Activated CD8-positive, alpha-beta T cell treated with anti-CD3 and anti-CD28 coated beads for 36 hours (primary cell): ENCODE measurements at places on chromosomes 7 and 10. TPM values are rescaled to one million over a fixed set of nuclear protein-coding genes. Genes with fewer than 3 reads are reported as not detected.
A peak's percentile ranks its signal among the peaks of the same experiment; 100 is the strongest.

DNA sequence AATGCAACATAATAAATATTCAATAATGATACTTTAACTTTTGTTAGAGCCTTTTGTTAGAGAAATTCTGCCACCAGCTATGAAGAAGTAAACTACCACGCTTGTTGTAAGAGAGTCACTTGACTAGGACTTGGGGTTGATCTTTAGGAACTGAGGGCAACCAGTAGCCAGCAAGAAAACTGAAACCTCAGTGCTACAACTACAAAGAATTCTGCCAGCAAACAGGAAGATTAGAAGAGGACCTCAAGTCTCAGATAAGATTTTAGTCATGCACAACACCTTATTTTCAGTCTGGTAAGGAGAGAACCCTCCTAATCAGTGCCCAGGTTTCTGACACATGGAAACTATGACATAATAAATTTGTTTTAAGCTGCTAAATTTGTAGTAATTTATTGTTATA is 498.3 kb upstream of the STEAP1 start:
- H3K27ac ChIP-seq, result no peak overlapping the region
- no peak overlapping the region for H3K4me3 ChIP-seq
- H3K27me3 ChIP-seq, result peaks cover 4% of the 10 kb centered on the region
- no peak for DNase-seq
- H3K4me1 ChIP-seq, result peaks cover 1% of the 10 kb centered on the region

GRCh38 chr7:74579800-74580685 is 77.5 kb upstream of the GTF2I start:
- H3K4me3 ChIP-seq, result no peak overlapping the region
- no peak for DNase-seq
- no peaks in the 10 kb centered on the region for H3K27me3 ChIP-seq
- no peak overlapping the region for H3K27ac ChIP-seq
- H3K4me1 ChIP-seq, result no peaks in the 10 kb centered on the region

DNA sequence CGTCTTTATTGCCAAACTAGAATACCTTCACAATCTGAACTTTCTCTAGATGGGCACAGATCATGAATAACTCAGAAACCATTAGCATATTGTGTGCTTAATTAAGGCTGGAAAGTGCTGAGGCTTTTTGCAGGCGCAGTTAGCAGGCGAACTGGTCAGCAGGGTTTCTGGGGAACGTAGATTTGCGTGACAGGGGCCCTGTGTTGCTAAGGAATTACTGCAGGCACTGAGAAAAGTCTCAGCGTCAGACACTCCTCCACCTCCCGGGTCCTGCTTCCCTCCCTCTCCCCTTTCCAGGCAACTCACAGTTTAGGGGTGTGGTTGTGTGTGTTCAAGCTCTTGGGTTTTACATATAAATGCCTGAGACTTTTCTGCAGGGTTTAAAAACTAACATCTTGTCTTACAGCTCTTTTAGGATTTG is 2.2 kb downstream of the MAP3K8 start:
- H3K4me3 ChIP-seq, result peak overlapping the region; percentile 78
- H3K36me3 ChIP-seq, result peaks cover 37% of the 10 kb centered on the region
- DNase-seq, result no peak
- peak overlapping the region; percentile 70 for H3K27ac ChIP-seq

DNA sequence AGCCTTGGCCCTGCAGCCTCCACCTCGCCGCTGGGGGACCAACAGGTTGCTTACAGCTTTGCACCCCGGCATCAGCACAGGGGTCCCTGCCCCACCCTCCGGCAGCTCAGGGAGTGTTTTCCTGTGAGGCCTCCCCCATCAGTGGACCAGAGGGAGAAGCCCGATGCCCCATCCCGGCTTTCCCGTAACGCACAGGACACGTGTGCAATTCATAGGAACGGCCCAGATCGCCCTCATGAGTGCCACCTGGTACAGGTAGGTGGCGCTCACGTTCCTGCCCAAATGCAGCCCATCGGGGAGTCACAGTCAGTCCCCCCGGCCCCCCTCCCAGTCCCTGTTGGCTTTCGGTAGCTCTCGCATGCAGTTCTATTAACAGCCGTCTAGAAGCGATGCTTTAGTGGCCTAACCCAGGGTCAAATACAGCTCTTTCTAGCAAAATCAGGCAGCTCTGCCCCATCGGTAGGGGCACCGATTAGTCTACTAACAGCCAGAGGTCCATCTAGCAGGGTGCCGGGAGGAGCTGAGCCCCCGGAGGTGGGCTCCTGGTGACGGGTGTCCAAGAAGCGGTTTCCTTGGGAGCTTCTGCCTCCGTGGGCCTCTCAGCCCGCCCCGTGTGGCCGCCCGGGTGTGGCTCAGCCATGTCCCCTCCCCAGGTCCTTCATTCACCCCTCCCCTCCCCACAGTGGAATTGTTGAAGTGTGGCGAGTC is 48.4 kb upstream of the GTF2IRD1 start:
- no peak overlapping the region for H3K4me3 ChIP-seq
- no peaks in the 10 kb centered on the region for H3K36me3 ChIP-seq
- H3K27me3 ChIP-seq, result peaks cover 1% of the 10 kb centered on the region
- peak; percentile 29 for DNase-seq
- H3K27ac ChIP-seq, result no peak overlapping the region
- H3K4me1 ChIP-seq, result no peaks in the 10 kb centered on the region

- no peaks in the 10 kb centered on the region for H3K36me3 ChIP-seq
- no peaks in the 10 kb centered on the region for H3K27me3 ChIP-seq
- no peak overlapping the region for H3K4me3 ChIP-seq
- no peak for DNase-seq
Measured at GRCh38 chr10:124168991-124169802, 75.8 kb upstream of the CHST15 start.

DNA sequence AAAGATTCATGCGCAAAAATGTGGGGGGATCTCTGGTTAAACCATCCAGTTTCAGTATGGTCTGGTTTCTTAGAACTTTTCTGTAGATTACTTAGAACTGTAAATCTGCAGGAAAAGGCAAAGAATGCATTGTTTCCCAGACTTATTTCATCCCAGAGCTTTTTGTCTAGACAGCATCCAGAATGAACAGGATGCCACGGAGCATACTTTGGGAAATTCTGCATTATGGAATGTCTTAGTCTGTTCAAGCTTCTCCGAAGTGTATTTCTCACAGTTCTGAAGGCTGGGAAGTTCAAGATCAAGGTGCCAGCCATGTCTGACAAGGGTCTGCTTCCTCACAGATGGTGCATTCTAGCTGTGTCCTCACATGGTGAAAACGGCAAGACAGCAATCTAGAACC is 136.3 kb downstream of the INHBA start:
- no peaks in the 10 kb centered on the region for H3K36me3 ChIP-seq
- no peak for DNase-seq
- no peak overlapping the region for H3K27ac ChIP-seq
- no peaks in the 10 kb centered on the region for H3K27me3 ChIP-seq
- no peak overlapping the region for H3K4me3 ChIP-seq
- no peaks in the 10 kb centered on the region for H3K4me1 ChIP-seq

GRCh38 chr7:66409493-66409892 is 204.4 kb downstream of the TPST1 start:
- no peaks in the 10 kb centered on the region for H3K27me3 ChIP-seq
- no peak overlapping the region for H3K4me3 ChIP-seq
- H3K36me3 ChIP-seq, result no peaks in the 10 kb centered on the region

DNA sequence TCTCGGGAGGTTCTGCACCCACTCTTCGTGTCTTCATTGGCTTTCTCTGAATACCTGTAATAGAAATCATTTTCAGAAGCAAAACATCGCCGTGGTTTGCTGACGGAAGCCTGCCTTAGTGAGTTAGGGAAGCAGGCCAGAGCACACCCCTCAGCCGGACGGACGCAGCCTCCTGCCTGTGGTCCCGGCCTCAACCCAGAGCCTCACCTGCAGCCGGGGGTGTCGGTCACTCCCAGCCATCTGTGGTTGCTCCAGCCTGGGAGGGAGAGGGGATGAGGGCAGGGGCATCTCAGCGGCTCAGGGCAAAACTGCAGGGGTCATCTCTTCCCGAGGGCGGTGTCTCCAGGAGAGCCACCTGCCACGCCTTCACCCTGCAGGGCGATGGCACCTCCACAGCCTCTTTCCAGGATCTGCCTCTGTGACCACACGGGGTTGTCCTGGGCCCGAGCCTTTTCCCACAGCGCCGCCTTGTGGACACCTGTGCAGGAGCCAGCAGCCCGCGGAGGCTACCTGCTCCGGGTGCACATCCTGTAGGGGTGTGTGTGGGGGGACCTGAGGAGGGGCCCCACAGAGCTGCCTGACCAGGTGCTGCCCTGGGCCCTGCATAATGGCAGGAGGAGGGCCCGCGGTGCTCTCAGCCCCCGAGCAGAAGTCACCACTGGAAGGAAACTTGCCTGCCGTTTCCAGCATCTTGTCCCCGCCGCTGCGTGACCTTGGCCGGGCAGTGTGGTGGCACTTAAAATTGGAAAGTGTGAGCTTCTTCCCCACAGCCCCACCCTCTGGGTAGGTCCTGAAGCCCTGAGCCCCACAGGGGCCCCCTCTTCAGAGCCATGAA is 21.6 kb upstream of the AP5Z1 start:
- H3K36me3 ChIP-seq, result peaks cover 17% of the 10 kb centered on the region
- no peak overlapping the region for H3K4me3 ChIP-seq
- peak; percentile 88 for DNase-seq
- H3K4me1 ChIP-seq, result peaks cover 17% of the 10 kb centered on the region
- H3K27me3 ChIP-seq, result no peaks in the 10 kb centered on the region

GRCh38 chr10:117635826-117636225 is 93.3 kb downstream of the EMX2 start:
- peaks cover 20% of the 10 kb centered on the region for H3K27me3 ChIP-seq
- no peaks in the 10 kb centered on the region for H3K36me3 ChIP-seq
- H3K4me3 ChIP-seq, result no peak overlapping the region
- H3K27ac ChIP-seq, result no peak overlapping the region
- H3K4me1 ChIP-seq, result no peaks in the 10 kb centered on the region
- no peak for DNase-seq

DNA sequence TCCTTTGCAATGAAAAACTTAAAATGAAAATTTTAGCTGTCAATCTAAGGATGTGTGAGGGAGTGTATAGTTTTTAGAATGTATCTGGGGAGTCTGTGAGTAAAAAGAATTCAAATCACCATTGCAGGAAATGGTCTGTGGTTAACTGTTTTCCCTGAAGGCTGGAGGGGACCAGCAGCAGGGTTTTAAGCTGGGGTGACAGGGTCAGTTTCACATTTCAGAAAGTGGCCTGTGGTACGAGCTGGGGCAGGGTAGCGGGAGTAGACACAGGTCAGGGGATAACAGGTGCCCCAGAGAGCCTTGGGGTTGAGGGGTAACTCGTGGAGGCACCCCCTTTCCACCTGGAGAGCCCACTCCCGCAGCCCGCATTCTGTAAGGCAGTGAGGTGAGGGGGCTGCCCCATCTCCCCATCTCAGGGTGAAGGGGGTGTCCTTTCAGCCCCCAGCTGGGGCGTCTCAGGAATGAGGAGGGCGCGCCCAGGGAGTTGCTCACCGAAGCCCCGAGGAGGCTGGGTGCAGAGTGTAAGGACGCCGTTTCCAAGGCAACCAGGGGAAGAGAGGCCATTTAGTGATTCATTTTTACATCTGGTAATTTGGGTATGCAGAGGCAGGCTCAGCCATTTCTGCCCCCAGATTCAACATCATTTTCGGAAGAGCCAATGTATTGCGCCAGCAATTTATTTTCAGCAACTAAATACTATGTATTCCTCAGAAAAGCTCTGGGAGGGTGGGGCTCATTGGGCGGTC is 168.9 kb downstream of the SLIT1 start:
- peak overlapping the region; percentile 59 for H3K4me3 ChIP-seq
- H3K36me3 ChIP-seq, result no peaks in the 10 kb centered on the region
- H3K27me3 ChIP-seq, result no peaks in the 10 kb centered on the region
- peak overlapping the region; percentile 81 for H3K27ac ChIP-seq

GRCh38 chr10:97451605-97452004 is 5.6 kb downstream of the ZDHHC16 start:
- H3K4me3 ChIP-seq, result no peak overlapping the region
- no peak for DNase-seq
- peaks cover 54% of the 10 kb centered on the region for H3K4me1 ChIP-seq
- H3K27ac ChIP-seq, result no peak overlapping the region
- H3K27me3 ChIP-seq, result no peaks in the 10 kb centered on the region
- peaks cover 31% of the 10 kb centered on the region for H3K36me3 ChIP-seq

GRCh38 chr10:79492256-79492655 is 20.1 kb upstream of the EIF5AL1 start:
- no peak overlapping the region for H3K27ac ChIP-seq
- DNase-seq, result no peak
- H3K4me3 ChIP-seq, result no peak overlapping the region
- no peaks in the 10 kb centered on the region for H3K36me3 ChIP-seq
- no peaks in the 10 kb centered on the region for H3K4me1 ChIP-seq
- H3K27me3 ChIP-seq, result peaks cover 5% of the 10 kb centered on the region

The PRXL2A gene
- 22.7 TPM for total RNA-seq

The PRSS37 gene
- not detected for total RNA-seq

The OPN1SW gene
- total RNA-seq, result not detected

The R3HCC1L gene
- total RNA-seq, result 15.7 TPM

The SLC35B4 gene
- 11.7 TPM for total RNA-seq

The MALRD1 gene
- total RNA-seq, result 0.41 TPM

The CRHR2 gene
- not detected for total RNA-seq
